T-helper 2 cell treated with Interferon-gamma antibody and Interleukin-4, amounts not matched to agents 100 ng/mL and 5 ng/mL, for 36 hours (primary cell): ENCODE measurements at places on chromosomes 16 and 17. TPM values are rescaled to one million over a fixed set of nuclear protein-coding genes. Genes with fewer than 3 reads are reported as not detected.

Gene HS3ST3B1
- total RNA-seq, result 27.6 and 28.0 TPM in 2 replicates

Gene COG7
- 19.3 and 20.0 TPM in 2 replicates for total RNA-seq

Gene RNF112
- 0.20 and 0.27 TPM in 2 replicates for total RNA-seq

Gene CLUH
- 73.3 and 79.3 TPM in 2 replicates for total RNA-seq

Gene TVP23A
- total RNA-seq, result not detected in 2 replicates

Gene TTLL6
- 0.07 TPM in 1 of 2 replicates, not detected in the other for total RNA-seq

Gene CORO6
- total RNA-seq, result 2.0 and 3.1 TPM in 2 replicates

Gene CLEC3A
- total RNA-seq, result not detected in 2 replicates

Gene C16orf96
- 0.05 and 0.16 TPM in 2 replicates for total RNA-seq

Gene CIITA
- total RNA-seq, result 34.4 and 36.0 TPM in 2 replicates

Gene CDIP1
- total RNA-seq, result 48.6 and 53.6 TPM in 2 replicates

Gene CALB2
- total RNA-seq, result not detected in 2 replicates

Gene FBXO39
- total RNA-seq, result 1.6 TPM in 2 replicates

Gene MT4
- not detected in 2 replicates for total RNA-seq

Gene PRR11
- 55.1 and 56.9 TPM in 2 replicates for total RNA-seq

Gene KCNJ18
- not detected in 2 replicates for total RNA-seq

Gene NAGS
- 0.20 and 0.41 TPM in 2 replicates for total RNA-seq

Gene OSGIN1
- 0.84 and 0.89 TPM in 2 replicates for total RNA-seq
